Esophagus squamous epithelium (tissue), 5 donors: ENCODE measurements at places on chromosomes 12 and 14.

- no peak for DNase-seq
Measured at GRCh38 chr12:77231501-77231918, 166.1 kb upstream of the E2F7 start.

DNA sequence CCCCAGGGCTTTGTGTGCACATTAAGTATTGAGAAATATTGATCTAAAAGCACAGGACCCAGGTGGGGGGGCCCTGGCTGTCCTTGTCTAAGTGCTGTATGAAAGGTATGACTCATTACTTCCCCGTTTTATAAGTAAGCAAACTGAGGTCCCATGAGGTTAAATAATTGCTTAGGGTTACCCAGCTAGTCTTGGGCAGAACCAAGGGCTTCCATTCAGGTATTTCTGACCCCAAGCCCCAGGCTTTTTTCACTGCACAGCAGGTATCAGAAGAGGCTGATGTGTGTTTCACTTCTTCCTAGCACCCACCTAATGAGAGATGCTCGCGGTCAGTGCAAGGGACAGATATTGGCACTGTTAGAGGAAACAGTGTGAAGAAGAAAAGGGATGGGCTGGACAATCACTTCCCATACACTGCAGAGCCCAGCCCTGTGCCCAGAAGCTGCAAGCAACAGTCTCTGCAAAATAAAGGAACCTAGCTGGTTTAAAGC is 4.7 kb upstream of the TC2N start:
- no peak for DNase-seq

GRCh38 chr12:130973109-130973508 is 19.4 kb downstream of the ADGRD1 start:
- no peak for DNase-seq

DNA sequence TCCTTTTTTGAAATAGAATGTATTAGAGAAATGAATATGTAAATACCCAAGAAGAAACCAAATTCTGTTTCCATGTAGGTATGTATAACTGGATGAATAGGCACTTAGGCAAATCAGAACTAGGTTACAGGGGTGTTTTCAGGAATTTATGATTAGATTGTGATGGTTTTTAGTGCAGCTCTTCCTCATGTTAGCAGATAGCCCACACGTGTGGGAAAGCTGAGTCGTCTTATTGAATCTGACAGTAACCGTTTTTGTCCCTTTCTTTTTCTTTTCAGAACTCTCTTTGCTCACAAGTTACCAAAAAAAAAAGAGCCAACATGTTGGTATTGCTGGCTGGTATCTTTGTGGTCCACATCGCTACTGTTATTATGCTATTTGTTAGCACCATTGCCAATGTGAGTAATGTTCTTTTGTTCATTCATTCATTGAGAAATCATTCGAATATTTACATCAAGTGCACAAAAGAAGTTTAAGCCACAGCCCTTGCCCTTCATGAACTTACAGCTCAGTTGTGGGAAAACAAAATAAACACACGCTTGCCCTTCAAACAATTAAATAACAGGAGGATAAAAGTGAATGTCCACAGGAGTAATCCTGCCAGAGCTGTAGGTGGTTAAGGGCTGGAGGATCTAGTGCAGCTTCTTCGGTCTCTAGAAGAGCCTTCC is 14.8 kb downstream of the EMP1 start:
- no peak for DNase-seq

DNA sequence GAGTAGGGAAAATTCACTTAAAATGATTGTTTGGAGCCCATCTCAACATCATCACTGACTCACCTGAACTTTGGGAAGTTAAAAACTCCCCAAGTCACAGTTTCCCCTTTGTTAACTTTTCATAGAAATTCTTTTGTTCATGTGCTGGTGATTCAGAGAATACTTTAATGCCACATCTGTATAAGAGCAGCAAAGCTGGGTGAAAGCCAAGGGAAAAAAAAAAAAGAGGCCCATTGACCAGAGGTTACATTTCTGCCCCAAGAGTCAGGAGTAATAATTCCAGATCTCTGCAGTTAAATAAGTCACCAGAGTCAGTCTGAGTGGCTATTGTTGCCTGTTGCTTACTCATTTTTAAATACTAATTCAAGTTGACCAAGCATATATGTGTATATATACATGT is 136.4 kb upstream of the LGR5 start:
- no peak for DNase-seq

- DNase-seq, result no peak
Measured at GRCh38 chr14:103109535-103110441, 13.5 kb upstream of the TNFAIP2 start.

- DNase-seq, result no peak
Measured at GRCh38 chr12:129641926-129642325, 261.9 kb downstream of the TMEM132D start.

DNA sequence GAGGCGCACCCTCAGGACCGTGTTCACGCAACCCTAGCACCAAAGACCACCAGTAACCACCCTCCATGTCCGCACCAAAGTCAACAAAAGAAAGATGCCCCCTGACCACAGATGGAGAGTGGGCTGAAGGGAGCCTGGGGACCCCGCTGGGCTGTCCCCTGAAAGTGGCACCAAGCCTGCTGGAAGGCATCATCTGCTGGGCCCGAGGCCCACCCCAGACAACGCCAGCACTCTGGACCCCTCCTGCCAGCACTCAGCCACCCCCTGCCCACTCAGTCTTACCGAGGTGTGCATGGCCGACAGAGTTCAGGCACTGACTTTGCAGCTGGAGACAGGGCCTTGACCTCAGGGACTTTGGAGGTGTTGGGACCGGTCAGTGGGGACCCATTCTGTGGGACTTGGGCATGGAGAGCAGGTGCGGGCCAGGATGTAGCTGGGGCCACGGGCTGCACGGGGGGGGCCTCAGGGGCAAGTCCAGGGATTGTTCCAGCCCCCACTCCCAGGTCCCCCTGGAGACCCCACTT is 34.4 kb upstream of the TMEM179 start:
- DNase-seq, result no peak

GRCh38 chr12:106112145-106112821 is 26.5 kb downstream of the NUAK1 start:
- no peak for DNase-seq

DNA sequence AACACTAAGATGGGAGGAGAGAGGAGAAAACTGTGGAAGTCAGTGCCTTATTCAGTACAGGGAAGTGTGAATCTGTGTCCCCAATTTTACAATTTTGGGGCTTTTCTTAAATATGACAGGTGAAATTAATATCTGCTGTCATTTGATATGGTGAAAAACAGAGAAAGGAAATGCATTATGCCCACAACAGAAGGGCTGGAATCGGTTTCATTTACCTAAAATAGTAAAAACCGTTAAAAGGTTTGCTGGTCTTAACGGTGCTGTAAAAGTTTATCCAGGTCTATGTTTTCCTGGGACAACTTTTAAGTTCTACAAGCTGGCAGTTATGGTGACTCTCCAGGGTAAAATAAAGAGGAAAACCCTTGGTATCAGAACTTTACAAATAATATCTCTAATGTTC is 310.8 kb downstream of the FUT8 start:
- no peak for DNase-seq

DNA sequence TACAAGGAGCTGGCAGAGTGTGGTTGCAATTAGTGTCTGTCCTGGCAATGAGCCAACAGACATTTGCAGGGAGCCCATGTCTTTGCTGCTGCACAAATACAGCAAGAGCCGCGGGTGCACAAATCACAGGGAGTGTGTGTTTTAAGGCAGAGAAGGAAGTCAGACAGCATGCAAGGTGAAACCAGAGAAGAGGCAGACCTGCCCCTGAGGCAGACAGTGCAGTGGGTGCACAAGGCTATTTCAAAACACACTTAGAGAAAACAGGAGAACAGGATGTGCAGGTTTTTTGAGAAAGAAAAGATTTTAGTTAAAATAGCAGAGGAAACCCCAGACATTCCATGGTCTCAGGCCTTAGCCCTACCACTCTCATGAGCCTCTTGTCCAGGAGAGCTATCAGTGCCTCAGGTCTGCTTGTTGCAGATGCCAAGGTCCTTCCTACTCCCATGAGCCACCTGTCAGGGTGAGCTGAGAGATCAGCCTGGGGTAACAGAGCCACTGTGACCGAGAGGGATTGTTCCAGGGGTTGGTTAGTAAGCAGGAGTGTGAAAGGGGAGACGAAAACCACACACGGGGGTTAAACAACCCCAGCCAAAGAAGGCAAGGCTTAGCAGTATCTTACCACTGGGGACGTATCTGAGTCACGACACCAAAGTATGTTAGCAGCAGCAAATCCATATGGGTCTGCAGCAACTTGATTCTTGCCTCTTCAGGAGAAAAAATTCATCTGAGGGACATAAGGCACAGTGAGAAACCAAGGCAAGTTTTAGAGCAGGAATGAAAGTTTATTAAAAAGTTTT is 78.1 kb downstream of the C14orf132 start:
- DNase-seq, result no peak

- DNase-seq, result no peak
Measured at GRCh38 chr12:40336573-40337199, 111.9 kb downstream of the LRRK2 start.
